Neural progenitor cell (in vitro differentiated cells): ENCODE measurements at places on chromosomes 5 and 9. TPM values are rescaled to one million over a fixed set of nuclear protein-coding genes. Genes with fewer than 3 reads are reported as not detected.

Gene BHMT2
- not detected in 2 replicates for total RNA-seq

Gene ODF2
- 40.6 and 49.4 TPM in 2 replicates for total RNA-seq

Gene NIM1K
- total RNA-seq: not detected in 2 replicates

DNA sequence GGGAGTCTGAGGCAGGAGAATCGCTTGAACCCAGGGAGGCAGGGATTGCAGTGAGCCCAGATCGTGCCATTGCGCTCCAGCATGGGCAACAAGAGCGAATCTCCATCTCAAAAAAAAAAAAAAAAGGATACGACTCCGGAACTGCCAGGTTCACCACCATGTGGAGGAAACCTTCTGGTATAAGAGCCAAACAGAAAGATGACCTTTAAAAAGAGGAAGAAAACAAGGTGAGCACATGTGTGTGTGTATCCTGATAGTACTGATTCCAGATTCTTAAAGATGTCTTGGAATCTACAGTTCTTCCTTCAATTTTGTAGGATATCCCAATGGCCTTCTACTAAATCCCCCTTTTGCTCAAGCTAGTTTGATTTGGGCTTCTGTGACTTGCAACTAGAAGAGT is 33.7 kb downstream of the FBXO10 start:
- no peak for DNase-seq

GRCh38 chr9:100190339-100190738 is 91.3 kb downstream of the INVS start:
- DNase-seq: no peak

- no peak for DNase-seq
These were observed 1.7 kb downstream of the PALM2AKAP2 start for GRCh38 chr9:109781541-109782197.

DNA sequence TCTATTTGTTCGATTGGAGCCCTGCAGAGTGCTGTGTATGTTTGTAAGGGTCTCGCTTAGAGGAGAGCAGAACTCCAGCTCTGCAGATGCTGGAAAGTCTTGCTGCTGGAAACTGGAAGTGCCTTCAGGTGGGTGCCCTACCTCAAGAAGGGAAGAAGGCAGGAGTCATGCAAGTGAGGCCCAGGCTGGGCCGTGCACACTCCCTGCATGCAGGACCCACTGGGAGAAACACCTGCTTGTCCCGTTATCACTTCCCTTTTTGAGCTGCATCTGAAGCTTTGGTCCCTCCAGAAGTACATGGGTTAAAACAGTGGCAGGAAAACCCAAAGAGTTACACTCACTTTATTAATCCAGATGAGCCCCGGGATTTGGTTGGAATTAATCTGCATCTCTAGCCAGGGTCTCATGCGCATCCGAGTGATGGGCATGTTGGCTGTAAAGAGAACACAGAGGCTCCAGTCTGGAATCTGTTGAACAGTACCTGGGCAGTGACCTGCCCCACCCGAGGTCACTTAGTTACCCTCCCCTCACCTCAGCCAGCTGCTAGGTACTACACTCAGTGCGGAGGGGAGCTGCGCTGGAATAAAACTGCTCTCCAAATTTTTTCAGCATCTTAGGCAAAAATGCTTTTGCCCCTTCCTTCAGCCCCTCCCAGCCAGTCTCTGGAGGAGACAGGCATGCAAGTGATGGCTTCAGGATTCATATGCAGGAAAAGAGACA is 1.4 kb downstream of the IRF1 start:
- DNase-seq: no peak

DNA sequence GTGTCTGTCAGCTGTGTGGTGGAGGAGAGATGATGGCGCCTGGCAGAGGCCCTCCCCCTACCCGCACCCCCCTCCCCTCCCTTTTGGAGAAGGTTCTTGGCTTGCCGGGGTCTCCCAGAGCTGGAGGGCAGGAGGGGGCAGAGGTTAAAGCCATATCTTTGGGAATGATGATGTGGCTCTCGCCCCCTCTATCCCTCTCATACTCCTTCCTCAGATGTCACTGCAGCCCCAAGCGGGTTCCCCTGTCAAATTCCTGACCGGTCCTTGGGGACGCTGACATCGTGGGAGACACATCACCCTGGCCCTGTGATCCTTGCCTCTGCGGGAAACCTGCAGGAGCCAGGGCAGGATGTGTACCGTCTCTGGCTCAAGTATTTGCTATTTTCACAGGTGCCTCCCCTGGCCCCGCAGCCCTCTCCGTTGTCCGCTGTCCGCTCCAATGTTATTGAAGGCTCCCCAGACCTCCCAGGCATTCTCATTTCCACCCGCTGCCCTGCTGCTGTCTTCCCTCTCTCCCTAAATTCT is 109.5 kb downstream of the FOXD1 start:
- no peak for DNase-seq
